CD4-positive, alpha-beta T cell (primary cell): ENCODE measurements at places on chromosomes 13 and 19.

DNA sequence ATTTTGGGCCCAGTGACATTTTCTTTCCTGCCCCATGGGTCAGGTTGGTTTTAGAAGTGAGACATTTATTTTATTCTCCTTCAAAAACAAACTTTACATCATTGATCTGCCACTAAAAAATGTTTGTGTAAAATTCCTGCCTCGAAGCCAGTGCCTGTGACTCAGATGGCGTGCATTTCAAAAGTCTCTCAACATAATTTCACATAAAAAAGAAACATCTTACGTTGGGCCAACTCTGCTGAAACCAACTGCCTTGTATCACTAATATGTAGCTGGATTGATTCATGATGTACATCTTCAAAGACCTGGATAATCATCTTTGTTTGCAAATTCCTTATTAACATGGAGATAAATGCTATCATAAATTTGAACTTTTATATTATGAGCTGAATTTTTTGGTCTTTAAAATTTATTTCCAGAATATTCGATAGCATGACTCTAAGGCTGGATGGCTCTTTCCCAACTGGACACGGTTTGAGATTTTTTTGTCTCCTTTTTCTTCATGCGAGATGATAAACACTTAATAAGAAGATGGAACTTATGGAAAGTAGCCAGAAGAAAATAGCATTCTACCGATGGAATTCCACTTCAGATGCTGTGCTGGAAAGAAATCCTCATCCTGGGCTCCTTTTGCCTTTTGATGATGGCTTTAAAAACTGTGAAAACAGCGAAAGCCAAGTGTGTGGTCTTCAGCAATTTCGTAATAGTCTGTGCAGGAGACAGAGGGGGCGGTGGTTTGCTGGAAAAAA is 420.5 kb downstream of the FGF9 start:
- no peak for DNase-seq

GRCh38 chr19:58558066-58558622 is at the start of gene UBE2M:
UBE2M (minus strand) TSS chr19:58558611; CDS start chr19:58558381, 230 bp downstream.
- peak; percentile 54 for DNase-seq

DNA sequence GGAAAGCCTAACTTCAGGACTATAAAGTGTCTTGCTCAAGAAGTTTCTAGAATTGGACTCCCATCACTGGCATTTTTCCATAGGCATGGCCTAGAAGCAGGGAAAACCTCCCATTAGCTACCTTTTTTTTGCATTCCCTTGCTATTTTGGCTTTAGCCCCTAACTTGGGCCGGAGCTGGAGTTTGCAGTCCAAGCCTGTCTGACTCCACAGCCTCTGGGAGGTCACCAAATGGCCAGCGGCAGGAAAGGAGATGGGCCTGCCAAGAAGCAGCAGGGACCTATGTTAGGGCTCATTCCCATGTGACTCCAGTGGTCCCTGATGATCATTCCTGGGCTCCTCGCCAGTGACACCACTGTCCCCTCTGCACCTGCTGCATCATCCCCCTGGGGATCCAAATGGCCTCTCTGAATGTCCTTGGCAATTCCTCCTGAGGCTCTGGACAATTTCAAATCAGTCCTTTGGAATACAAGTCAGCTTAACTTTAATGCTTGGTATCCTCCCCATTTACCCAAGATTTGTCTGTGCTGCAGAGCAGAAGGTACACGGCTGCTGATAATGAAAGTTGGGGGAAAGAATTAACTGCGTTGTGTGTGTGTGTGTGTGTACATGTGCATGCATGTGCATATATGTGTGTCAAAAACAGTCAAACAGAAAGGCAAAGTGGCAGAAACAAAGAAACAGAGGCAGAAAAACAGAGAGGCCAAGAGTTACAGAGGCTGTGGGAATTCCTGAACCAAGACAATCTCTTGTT is 69.8 kb upstream of the SERP2 start:
- no peak for DNase-seq

- peak; percentile 82 for DNase-seq
Observed at GRCh38 chr19:55253842-55254624, 4.8 kb downstream of the PPP6R1 start.

DNA sequence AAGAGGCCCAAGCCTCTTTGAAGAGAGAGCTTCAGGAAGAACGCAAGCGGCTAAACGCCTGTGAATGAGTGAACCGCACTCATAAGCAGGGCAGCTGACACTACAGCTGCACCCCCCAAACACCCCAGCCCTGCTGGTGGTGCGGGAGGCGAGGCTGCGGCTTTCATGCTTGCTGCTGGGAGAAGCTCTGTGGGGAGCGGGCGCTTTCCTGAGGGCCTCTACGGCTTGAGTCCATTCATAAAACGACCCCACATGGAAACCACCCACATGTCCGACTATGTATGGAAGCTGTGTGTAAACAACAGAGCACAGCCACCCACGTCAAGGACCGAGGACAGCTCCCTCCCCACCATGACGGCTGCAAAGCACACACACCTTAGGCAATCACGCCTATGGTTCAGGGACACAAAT is 5.5 kb downstream of the AP3D1 start:
- no peak for DNase-seq

GRCh38 chr13:78875792-78876580 is 217.0 kb upstream of the OBI1 start:
- no peak for DNase-seq
